Metanephros (tissue), 2 donors: ENCODE measurements at places on chromosomes 3 and 15. TPM values are rescaled to one million over a fixed set of nuclear protein-coding genes. Genes with fewer than 3 reads are reported as not detected.

CMTM8 gene
- total RNA-seq: 7.5 TPM

MCF2L2 gene
- total RNA-seq: 0.53 TPM

CYP1A2 gene
- not detected for total RNA-seq

IGDCC3 gene
- 4.1 TPM for total RNA-seq

CADPS gene
- 5.4 TPM for total RNA-seq

ROBO1 gene
- total RNA-seq: 61.5 TPM

CD96 gene
- total RNA-seq: 2.6 TPM

HESX1 gene
- total RNA-seq: 0.76 TPM

TRH gene
- total RNA-seq: 0.35 TPM

TMEM44 gene
- total RNA-seq: 14.4 TPM

SLC27A2 gene
- 38.2 TPM for total RNA-seq

CX3CR1 gene
- total RNA-seq: 5.3 TPM

EAF2 gene
- 16.2 TPM for total RNA-seq

RHCG gene
- total RNA-seq: 11.7 TPM

RFC4 gene
- 19.0 TPM for total RNA-seq

CAND2 gene
- total RNA-seq: 19.4 TPM
